ENCODE measurements at places on chromosomes 5 and 9.

GRCh38 chr5:148963664-148964063, 99.2 kb downstream of the SH3TC2 start:
- no peak for DNase-seq

GRCh38 chr5:40452874-40453624, 226.7 kb upstream of the PTGER4 start:
- DNase-seq: no peak

- peak; percentile 12 for DNase-seq
These were observed 32.6 kb upstream of the TMOD1 start for GRCh38 chr9:97468658-97469448.

DNA sequence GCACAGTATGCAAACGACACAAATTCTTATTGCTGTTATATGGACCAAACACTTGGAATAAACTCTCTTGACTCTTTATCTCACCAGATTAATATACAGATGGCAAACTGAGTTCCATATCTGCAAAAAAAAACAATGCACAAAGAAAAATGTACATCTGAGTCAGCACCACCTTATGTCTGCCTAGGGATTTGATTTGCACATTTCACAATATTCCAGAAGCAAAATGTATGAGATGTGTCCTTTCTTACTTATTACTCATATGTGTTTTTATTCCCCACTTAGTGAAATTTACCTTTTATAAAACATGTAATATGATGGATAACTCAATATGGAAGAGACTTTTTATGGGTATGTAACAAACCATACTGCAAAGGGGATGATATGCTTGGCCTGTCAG, 236.9 kb downstream of the GLIS3 start:
- DNase-seq: peak; percentile 49

DNA sequence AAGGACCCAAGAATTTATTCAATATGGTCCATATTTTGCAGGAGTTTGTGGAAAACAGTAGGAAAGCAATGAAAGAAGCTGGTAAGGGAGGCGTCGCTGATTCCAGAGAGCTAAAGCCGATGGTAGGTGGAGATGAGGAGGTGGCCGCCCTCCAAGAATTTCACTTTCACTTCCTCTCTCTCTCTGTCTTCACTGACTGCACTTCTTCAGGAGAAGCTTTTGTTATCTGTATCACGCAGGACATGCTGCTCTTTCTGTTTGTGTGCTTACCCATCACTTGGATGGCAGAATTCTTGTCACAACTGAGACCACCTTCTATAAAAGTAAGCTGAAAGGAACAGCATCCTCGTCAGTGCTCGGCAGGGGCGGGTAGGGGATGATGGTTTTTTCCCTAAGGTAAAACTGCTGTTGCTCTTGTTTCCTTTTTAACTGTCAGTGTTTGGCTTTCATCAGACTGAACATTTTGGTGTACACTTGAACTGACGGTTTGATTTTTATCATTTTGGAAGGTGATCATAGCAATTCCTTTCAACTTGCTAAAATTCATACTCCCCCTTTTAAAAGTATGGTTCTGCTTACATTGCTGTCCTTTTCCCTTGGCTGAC, 62.4 kb upstream of the FSD1L start:
- DNase-seq: no peak

All from fibroblast of skin of left quadriceps (primary cell).